A549 treated with DMSO at 1 μM for 4 hours (cell line): ENCODE measurements at places on chromosomes 1 and 21. TPM values are rescaled to one million over a fixed set of nuclear protein-coding genes. Genes with fewer than 3 reads are reported as not detected.

CATSPERE gene
- total RNA-seq: 0.05 to 0.23 TPM (median 0.09 TPM) in 4 of 5 replicates, not detected in the other

IGSF5 gene
- not detected in 5 replicates for total RNA-seq

KRTAP19-3 gene
- total RNA-seq: not detected in 5 replicates

MCOLN2 gene
- 1.7 to 3.1 TPM (median 2.8 TPM) in 5 replicates for total RNA-seq

CTSE gene
- total RNA-seq: not detected in 5 replicates

OR2G6 gene
- total RNA-seq: not detected in 5 replicates

THRAP3 gene
- total RNA-seq: 55.6 to 65.4 TPM (median 63.3 TPM) in 5 replicates

SPOCD1 gene
- 4.6 to 8.0 TPM (median 5.0 TPM) in 5 replicates for total RNA-seq

LHX8 gene
- 1.1 to 1.8 TPM (median 1.3 TPM) in 5 replicates for total RNA-seq

DEPDC1 gene
- total RNA-seq: 13.1 to 19.7 TPM (median 17.3 TPM) in 5 replicates

UBL4B gene
- total RNA-seq: not detected in 5 replicates

CYP4Z1 gene
- total RNA-seq: not detected in 5 replicates

GBP7 gene
- total RNA-seq: not detected in 5 replicates

C1orf115 gene
- total RNA-seq: 4.4 to 5.6 TPM (median 5.5 TPM) in 5 replicates

VPS13D gene
- total RNA-seq: 6.2 to 7.2 TPM (median 7.1 TPM) in 5 replicates
